ENCODE measurements at places on chromosomes 12 and 14.

- no peak for DNase-seq
Measured at GRCh38 chr12:26789731-26790644, 43.0 kb downstream of the ITPR2 start.

- no peak for DNase-seq
Measured at GRCh38 chr14:50937325-50937724, 7.0 kb downstream of the PYGL start.

GRCh38 chr12:92582475-92582874 is 120.3 kb upstream of the PLEKHG7 start:
- no peak for DNase-seq

DNA sequence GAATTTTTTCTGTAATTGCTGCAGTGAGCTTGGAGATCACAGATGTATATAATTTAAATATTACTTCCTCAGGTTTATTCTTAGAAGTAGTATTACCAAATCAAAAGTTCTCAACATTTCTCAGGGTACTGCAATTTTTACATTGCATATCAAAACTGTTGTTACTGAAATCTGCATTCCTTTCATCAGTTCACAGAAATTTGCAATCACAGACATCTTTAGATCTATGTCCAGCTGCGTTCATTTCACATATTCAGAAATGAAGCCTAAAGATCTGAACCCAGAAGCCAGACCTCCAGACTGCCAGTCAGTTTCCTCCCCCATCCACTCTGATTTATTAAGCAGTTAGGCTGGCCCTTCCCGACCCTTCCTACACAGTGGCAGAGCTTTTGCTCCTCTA is 18.2 kb upstream of the IFT81 start:
- DNase-seq: no peak

DNA sequence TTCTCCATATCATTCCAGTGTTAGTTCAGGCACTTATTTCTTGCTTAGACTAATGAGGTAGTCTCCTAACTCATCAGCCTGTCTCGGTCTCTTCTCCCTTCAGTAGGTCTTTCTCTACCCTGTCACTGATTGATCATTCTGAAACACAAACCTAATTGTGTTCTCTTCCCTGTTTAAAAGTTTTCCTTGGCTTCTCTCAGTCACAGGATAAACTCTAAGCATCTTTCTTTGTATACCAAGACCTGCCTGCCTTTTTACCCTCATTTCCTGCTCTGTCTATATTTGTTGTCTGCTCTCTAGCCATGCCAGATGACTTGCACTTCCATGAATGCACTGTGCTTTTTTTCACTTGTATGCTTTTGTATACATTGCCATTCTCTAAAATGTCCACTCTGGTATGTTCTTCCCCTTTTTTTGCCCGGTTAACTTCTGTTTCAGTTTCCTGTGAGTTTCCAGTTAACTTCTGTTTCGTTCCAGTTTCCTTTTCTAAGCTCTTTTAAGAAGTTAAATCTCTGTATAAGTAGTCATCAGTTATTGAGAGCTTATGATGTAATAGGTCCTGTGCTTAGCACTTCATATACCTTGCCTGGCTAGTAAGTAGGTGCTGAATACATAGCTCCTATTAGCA is 12.8 kb downstream of the DIP2B start:
- no peak for DNase-seq

DNA sequence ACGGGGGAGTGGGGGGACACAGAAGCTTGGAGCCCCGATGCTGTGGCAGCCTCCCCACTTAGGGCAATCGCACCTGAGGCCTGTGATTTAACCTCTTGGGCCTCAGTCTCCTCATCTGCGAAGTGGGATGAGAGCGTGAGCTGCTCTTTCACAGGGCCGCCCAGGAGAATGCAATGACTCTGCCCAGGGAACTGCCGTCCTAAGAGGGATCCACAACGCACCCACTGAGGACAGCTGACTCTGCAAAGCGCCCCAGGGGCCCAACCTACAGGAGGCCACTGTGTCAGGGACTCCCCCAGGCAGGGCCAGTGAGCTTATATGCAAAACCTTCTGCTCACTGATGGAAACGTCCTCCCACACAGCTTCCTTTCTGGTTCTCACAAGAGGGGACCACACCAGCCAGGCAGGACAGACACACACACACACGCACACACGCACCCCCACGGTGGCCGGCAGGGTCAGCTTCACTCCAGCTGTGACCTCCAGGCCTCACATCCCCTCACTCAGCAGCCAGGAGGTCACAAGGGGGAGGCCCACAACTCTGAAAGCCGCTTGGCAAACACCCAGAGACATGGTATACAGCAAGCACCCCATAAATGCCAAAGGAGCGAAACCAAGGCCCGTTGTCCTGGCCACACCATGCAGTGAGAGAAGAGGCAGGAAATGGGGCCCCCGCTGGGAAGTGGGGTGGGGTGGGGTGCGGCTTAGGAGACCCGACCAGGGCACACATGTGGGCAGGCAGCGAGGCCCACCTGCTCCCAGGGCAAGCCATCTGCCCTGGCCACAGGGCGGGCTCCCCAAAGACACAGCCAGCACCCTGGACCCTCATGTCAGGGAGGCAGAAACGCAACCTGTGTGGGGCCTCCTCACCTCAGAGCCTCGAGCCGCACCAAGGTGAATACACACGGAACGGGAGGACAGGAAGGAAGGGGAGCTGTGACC is 73.3 kb downstream of the NCOR2 start:
- DNase-seq: no peak

DNA sequence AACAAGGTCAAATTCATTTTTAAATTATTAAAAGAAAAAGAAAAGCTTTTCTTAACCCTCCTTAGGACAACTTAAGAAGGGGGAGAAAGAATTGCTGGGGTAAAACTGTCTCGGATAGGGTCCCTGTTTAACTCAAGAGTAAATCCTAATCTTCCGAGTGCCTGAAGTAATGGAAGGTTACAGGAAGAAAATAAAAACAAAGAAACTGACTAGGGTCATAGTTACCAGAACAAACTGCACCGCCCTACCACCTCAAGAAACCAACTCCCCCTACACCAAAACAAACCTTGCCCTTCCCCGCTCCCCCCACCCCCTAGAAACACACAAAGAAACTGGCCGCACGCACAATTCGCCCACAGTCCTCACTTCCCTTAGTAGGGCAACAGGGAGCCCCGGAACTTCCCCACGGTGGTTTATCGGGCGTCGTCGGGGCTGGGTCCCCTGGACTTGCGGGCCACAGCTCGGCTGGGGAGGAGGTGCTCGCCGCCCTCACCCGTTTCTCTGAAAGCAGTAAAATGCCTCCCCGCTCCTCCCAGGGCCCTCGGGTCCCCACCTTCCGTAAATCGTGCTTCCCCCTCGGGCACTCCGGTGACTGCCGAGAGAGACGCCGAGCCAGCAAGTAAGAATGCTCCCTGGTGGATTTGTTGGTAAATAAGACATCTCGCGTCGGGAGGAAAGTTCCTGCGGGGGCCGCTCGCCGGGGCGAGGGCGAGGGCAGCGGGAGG is 2.4 kb downstream of the SINHCAF start:
- DNase-seq: peak; percentile 32

GRCh38 chr12:8493084-8493483 is 20.2 kb upstream of the CLEC4D start:
- no peak for DNase-seq

DNA sequence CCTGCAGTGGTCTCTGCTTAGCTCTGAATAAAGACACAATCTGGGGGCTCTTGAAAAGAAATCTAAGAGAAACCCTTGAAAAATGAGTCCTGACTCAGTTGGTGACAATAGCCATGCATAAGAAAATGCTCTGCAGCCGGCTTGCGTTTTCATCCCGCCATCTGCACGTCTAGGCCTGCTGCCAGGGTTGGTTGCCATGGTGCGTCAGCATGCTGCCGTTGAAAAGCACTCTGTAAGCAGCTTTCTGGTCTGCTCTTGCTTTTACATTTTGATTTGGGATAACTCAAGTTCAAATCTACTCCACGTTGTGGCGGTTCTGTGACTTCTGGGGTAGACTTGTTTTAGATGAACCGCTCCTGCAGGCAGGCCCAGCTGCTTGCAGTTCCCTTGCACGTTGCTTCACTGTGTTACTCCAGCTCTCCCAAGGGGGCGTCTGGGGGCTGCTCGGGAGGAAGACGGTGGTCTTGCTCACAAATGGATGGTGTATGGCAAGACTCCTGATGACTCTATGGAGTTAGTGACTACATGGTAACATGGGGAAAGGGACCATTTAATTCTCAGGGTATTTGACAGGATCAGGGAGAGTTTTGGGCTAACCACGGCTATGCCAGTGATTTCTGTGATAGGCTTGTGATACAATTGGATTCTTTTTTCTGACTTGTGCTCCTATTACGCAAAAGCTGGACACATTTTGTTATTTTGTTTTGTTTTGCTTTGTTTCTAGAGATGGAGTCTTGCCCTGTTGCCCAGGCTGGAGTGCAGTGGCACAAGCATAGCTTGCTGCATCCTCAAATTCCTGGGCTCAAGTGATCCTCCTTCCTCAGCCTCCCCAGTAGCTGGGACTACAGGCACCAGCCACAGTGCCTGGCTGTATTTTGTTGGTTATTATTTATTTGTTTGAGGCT is 15.8 kb downstream of the WNT5B start:
- DNase-seq: no peak

GRCh38 chr12:1022032-1022970 is 31.3 kb downstream of the ERC1 start:
- no peak for DNase-seq

DNA sequence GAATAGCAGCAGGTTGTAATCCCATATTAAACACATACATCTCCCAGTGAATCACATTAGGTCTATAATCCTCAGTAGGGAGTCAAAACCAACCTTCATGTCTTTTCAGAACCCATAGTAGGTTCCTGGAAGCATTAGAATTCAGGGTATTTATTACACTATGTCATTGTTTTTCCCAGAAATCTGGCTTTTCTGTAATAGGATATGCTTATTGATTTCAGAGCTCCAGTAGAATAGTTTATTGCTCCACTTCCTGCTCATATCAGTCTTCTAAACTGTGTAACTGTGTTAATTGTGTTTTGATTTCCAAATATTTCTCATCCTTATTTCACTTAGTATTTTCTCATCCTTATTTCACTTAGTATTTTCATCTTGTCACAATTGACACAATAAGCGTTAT is 268.0 kb downstream of the CCDC59 start:
- no peak for DNase-seq

Data from HuH-7 (cell line).